Right lobe of liver (tissue), 6 donors: ENCODE measurements at places on chromosomes 13 and 19. TPM values are rescaled to one million over a fixed set of nuclear protein-coding genes. Genes with fewer than 3 reads are reported as not detected.

HSD17B14 gene
- 18.8 TPM for total RNA-seq

- no peaks in the 10 kb centered on the region for H3K27me3 ChIP-seq
- DNase-seq, result no peak
- no peaks in the 10 kb centered on the region for H3K36me3 ChIP-seq
- H3K4me3 ChIP-seq, result no peak within 1 kb of the TSS
- no peaks in the 10 kb centered on the region for H3K4me1 ChIP-seq
Measured at GRCh38 chr19:38877781-38878574, at the start of gene RINL. Gene RINL, minus strand, starts transcription at chr19:38878275. Its CDS starts 1,533 bp downstream, at chr19:38876742.

GRCh38 chr13:113856716-113857065, 7.2 kb downstream of the GAS6 start:
- H3K4me3 ChIP-seq, result no peak overlapping the region
- H3K27ac ChIP-seq, result no peak overlapping the region
- peaks cover 2% of the 10 kb centered on the region for H3K4me1 ChIP-seq
- H3K27me3 ChIP-seq, result no peaks in the 10 kb centered on the region
- H3K36me3 ChIP-seq, result no peaks in the 10 kb centered on the region

GRCh38 chr19:6425732-6426620, 1.4 kb upstream of the KHSRP start:
- H3K4me3 ChIP-seq, result peak overlapping the region; percentile 37
- no peaks in the 10 kb centered on the region for H3K36me3 ChIP-seq
- no peak for DNase-seq
- peaks cover 4% of the 10 kb centered on the region for H3K4me1 ChIP-seq

DNA sequence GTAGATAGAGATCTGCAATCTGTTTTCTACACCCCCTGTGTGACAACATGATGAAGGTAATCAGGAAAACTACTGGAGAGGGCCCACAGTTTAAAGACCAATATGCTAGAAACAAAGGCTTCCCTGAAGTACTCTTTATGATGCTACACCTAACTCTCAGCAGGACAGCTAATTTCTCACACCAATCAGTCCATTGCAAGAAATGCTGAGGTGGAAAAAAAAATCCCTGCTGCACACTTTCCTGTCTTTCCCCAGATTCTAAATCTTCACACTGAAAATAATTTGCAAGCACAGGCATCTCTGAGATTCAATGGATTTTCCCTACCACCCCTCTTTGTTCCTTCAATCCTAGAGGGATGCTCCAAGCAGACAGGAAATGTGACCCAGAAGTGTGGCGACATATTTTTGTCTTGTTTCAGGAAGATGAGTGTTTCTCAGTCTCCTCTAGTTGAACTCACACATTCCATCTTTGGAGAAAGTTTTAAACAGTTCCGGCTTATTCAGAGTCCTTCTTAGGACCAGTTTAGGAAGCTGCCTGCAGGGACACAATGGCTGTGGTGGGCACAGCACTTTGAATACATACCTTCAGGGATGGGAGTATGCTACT, 671.6 kb downstream of the DIAPH3 start:
- H3K27me3 ChIP-seq, result no peaks in the 10 kb centered on the region
- no peak for DNase-seq
- H3K36me3 ChIP-seq, result no peaks in the 10 kb centered on the region
- no peak overlapping the region for H3K27ac ChIP-seq

KLK4 gene
- total RNA-seq, result not detected

DNA sequence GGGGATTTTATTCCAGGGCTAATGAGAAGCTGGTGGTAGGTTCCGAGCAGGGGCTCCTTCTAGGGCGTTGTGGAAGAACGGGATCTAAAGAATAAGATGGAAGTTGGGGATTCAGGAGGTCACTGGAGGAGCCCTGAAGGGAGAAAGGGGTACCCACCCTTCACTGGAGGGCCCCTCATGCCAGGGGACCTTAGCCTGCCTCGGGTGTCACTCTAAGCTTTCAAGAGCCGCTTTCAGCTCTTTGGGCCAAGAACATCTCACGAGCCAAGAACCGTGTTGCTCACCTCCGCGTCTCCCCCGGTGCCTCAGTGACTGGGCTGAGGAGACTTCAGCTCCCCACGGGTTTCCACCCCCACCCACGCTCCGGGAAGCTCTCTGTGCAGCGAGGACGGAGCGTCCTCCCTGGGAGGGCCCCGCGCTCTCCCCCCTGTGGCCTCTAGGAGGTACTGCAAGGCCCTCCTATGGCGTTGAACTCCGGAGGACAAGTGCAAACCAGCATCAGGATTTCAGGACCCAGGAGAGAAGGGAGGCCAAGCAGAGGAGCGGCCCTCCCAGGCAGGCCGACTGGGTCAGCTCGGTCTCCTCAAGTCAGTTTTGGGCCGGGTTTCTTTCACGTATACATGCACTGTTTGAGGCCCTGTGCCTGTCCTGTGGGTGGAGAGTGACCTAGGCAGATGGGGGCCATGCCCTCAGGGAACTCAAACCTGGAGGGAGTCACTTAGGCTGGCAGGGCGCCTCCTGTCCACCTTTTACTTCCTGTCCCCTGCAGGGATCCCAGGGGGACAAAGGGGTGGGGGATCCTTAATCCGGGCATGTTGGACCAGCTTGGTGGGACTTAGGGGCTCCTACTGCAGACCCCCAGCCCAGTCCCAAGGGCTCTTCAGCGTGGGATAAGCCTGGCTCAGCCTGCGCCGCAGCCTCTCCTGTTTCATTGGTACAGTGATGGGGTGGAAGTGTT, 5.1 kb upstream of the KRTDAP start:
- DNase-seq, result peak; percentile 78
- no peak overlapping the region for H3K27ac ChIP-seq
- no peaks in the 10 kb centered on the region for H3K4me1 ChIP-seq
- no peaks in the 10 kb centered on the region for H3K36me3 ChIP-seq

DNA sequence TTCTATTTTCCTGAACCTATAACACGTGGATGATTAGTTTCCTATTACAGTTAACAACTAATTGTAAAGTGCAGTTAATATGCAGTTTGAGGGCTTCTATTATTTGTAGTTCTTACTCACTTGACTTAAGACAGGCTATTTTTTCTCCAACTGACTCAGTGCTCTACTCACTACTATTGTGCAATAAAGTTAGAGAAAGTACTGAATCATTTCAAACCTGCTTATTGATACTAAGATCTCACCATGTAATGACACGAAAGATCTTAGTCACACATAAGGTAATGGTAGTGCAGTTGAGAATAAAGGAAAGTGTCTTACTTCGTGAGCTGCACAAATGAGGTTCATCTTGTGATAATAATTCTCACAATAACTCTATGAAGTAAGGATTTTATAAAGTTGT, 22.8 kb upstream of the ITM2B start:
- no peak overlapping the region for H3K4me3 ChIP-seq
- no peak for DNase-seq
- H3K4me1 ChIP-seq, result no peaks in the 10 kb centered on the region
- no peaks in the 10 kb centered on the region for H3K36me3 ChIP-seq
- no peaks in the 10 kb centered on the region for H3K27me3 ChIP-seq

DNA sequence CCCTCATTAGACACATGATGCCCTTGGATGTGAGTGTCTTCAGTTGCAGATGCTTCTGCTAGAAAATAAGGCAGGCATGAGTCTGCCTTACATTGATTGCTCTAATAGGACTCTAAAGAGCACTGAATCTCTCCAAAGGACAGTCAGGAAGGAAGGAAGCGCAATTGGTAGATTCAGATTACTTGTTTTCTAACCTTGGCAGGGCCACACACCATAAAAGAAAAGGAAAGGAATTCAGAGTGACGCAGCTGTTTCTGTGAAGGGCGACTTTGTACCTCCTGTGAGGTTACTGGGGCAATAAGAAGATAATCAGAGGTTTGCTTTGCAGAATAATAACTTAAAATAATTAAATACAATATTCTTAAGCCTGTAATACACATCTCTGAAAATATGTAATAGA, 48.0 kb downstream of the FRY start:
- H3K4me3 ChIP-seq, result no peak overlapping the region
- H3K27ac ChIP-seq, result no peak overlapping the region
- no peaks in the 10 kb centered on the region for H3K36me3 ChIP-seq
- DNase-seq, result no peak
- no peaks in the 10 kb centered on the region for H3K4me1 ChIP-seq

DNA sequence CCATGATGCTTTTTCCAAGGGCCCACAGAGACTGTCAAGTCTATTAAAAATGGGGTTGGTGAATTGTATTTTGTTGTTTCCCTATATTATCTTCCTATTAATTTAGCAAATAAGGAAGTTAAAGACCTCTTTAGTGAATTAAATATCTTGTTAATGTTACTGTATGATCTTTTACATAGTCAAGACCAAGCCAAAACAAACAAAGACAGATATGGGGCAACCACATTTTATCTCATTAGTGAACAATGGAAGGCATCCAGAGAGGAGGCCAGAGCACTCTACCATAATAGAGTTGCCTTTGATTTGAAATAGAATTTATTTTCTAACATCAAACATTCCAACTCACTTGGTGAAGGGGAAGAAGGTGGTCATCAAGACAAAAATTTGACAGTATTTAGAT, 169.4 kb downstream of the B3GLCT start:
- no peaks in the 10 kb centered on the region for H3K36me3 ChIP-seq
- DNase-seq, result no peak
- no peaks in the 10 kb centered on the region for H3K4me1 ChIP-seq
- H3K27me3 ChIP-seq, result no peaks in the 10 kb centered on the region
- no peak overlapping the region for H3K4me3 ChIP-seq
- no peak overlapping the region for H3K27ac ChIP-seq

GRCh38 chr13:97388373-97388772, 45.6 kb upstream of the RAP2A start:
- H3K4me1 ChIP-seq, result no peaks in the 10 kb centered on the region
- no peak overlapping the region for H3K27ac ChIP-seq
- DNase-seq, result no peak
- H3K4me3 ChIP-seq, result no peak overlapping the region

DNA sequence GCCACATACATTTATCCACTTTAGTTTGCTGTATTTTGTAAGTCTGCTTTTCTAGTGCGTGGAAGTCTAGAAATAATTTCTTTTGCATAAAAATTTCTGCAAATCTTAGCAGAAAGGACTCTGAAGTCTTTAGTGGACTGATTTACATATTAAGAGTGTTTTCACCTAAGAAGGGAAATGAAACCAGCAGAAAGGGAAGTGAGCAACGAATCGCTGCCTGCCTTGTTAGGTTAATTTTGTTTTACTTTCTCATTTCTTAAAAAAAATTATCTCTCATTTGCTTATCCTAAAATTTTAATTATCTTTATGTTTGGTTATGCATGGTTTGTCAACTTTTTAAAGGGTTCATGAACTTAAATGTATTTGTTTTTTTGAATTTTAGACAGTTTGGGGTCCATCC, 767 bp upstream of the GPR18 start:
- H3K4me1 ChIP-seq, result no peaks in the 10 kb centered on the region
- H3K36me3 ChIP-seq, result no peaks in the 10 kb centered on the region
- no peak overlapping the region for H3K27ac ChIP-seq
- no peaks in the 10 kb centered on the region for H3K27me3 ChIP-seq
- no peak for DNase-seq

ZNF554 gene
- 1.4 TPM for total RNA-seq

DNA sequence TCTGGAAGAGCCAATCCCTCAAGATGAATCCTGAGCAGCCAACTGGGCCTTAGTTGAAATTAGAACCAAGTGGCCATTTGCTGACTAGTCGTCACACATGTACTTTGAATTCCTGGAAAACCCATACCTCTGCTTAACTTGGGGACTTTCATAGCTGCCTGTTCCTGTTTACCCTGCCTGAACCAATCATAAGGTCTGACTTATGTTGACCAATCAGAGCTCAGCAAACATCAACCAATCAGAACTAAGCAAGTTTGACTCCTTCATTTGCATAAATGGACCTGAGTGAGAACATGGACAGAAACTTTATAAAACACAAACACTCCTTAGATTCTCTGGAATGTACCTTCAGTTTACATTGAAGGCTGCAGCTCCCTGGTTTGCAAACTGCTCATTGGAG, 50.8 kb downstream of the LATS2 start:
- DNase-seq, result no peak
- peaks cover 25% of the 10 kb centered on the region for H3K4me1 ChIP-seq
- H3K27ac ChIP-seq, result peak overlapping the region; percentile 27
- no peaks in the 10 kb centered on the region for H3K27me3 ChIP-seq
- H3K4me3 ChIP-seq, result no peak overlapping the region
- H3K36me3 ChIP-seq, result no peaks in the 10 kb centered on the region

GPR18 gene
- not detected for total RNA-seq

DNA sequence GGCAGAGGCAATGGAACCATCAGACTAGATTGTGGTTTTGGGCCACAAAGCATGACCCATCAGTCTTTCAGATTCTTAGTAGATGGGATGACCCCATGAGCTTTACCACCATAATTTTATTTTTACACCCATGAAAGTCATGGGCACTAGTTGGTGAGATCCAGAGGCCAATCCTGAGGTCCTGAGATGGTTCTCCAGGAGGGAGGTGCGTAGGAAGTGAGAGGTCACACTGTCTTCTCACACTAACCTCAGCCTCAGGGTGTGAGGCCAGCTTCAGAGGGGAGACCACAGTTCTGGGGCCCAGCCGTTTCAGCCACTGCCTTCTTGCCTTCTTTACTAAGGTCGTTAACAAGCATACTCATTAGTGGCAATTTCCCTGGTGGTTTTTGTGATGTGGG, 106.4 kb downstream of the AKAP11 start:
- H3K27ac ChIP-seq, result no peak overlapping the region
- H3K4me3 ChIP-seq, result no peak overlapping the region
- no peaks in the 10 kb centered on the region for H3K4me1 ChIP-seq
- H3K27me3 ChIP-seq, result no peaks in the 10 kb centered on the region
- no peaks in the 10 kb centered on the region for H3K36me3 ChIP-seq
- DNase-seq, result no peak

GRCh38 chr13:96431044-96431581, 341.2 kb downstream of the HS6ST3 start:
- H3K4me3 ChIP-seq, result no peak overlapping the region
- no peak overlapping the region for H3K27ac ChIP-seq
- DNase-seq, result no peak
- no peaks in the 10 kb centered on the region for H3K27me3 ChIP-seq

MCEMP1 gene
- 0.81 TPM for total RNA-seq

- H3K4me3 ChIP-seq, result no peak overlapping the region
- H3K4me1 ChIP-seq, result no peaks in the 10 kb centered on the region
- H3K36me3 ChIP-seq, result no peaks in the 10 kb centered on the region
- no peaks in the 10 kb centered on the region for H3K27me3 ChIP-seq
- H3K27ac ChIP-seq, result no peak overlapping the region
Measured at GRCh38 chr19:12202250-12202649, 39.4 kb downstream of the ZNF136 start.

DNA sequence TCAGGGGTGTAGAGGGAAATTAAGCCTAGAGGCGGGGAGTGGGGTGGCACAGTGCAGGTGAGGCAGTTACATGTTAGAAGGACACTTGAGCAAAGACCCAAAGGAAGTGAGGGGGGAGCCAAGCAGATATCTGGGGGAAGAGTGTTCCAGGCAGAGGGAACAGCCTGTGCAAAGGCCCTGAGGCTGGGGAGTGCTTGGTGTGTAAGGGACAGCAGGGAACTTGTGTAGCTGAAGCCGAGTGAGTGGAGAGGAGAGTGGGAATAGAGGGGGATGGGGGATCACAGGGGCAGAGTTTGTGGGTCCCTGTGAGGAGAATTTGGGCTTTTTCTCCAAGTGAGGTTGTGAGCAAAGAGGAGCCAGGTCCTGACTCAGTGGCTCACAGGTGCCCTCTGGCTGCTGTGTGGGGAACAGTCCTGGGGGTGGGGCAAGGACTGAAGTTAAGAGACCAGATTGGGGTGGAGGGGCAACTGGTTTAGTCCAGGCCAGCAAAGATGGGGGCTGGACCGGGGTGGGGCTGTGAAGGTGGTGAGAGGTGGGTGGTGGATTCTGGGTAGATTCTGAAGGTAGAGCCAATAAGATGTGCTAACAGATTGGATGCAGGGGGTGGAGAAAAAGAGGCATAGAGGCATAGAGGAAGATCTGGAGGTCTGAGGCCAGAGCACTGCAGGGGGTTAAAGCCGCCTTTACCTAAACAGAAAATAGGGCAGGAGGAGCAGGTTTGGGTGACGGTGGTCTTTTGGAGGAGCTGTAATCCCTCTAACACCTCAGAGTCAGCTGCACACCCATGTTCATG, 75.3 kb downstream of the CACNA1A start:
- H3K27me3 ChIP-seq, result no peaks in the 10 kb centered on the region
- H3K4me1 ChIP-seq, result no peaks in the 10 kb centered on the region
- no peak overlapping the region for H3K4me3 ChIP-seq
